ENCODE measurements at places on chromosomes 6 and 20. TPM values are rescaled to one million over a fixed set of nuclear protein-coding genes. Genes with fewer than 3 reads are reported as not detected.

The CST4 gene
- not detected for total RNA-seq

The CST5 gene
- total RNA-seq: not detected

The TREM2 gene
- 0.37 TPM for total RNA-seq

The RBM24 gene
- 1.4 TPM for total RNA-seq

The CST1 gene
- not detected for total RNA-seq

The PRRT1 gene
- 0.37 TPM for total RNA-seq

The SPAG4 gene
- 3.2 TPM for total RNA-seq

The ELOVL4 gene
- 9.0 TPM for total RNA-seq

The GPR6 gene
- total RNA-seq: not detected

The TTI1 gene
- 25.8 TPM for total RNA-seq

The HEY2 gene
- total RNA-seq: not detected

The C20orf141 gene
- total RNA-seq: not detected

The UTRN gene
- total RNA-seq: 40.2 TPM

The MOCS1 gene
- 4.6 TPM for total RNA-seq

The EGFL8 gene
- 3.8 TPM for total RNA-seq

The DOP1A gene
- total RNA-seq: 13.0 TPM

The GGT7 gene
- 5.7 TPM for total RNA-seq

The PDE7B gene
- total RNA-seq: not detected

The PRDM1 gene
- total RNA-seq: 19.6 TPM

The TNFRSF6B gene
- 224 TPM for total RNA-seq

The ADGRF5 gene
- total RNA-seq: 0.03 TPM

The GNAS-AS1 gene
- total RNA-seq: 0.63 TPM

The STMN3 gene
- total RNA-seq: 2.0 TPM

The UBE2J1 gene
- 26.4 TPM for total RNA-seq

The HSPA12B gene
- total RNA-seq: 0.04 TPM

The E2F3 gene
- total RNA-seq: 13.1 TPM

Measured in foreskin keratinocyte (primary cell).